ENCODE measurements at places on chromosomes 11 and 22. TPM values are rescaled to one million over a fixed set of nuclear protein-coding genes. Genes with fewer than 3 reads are reported as not detected.

DNA sequence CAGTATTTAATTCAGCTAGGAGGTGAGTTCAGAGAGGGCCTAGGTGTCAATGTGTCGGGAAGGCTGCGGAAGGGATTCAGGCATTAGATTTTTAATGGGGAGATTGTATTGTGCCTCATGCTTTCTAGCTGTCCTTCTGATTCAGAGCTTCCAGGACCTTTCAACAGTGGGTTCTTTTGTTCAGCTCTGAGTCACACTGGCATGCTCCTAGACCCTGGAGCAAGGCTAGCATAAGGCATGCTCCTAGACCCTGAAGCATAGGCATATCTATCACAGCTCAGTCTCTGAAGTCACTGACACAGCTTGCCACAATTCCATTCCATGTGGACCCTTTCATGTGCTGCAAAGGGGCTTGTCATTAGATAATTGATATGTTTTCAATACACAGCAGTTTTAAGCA, 396.9 kb downstream of the RAB38 start:
- no peaks in the 10 kb centered on the region for H3K36me3 ChIP-seq
- H3K27ac ChIP-seq = no peak overlapping the region
- H3K27me3 ChIP-seq = no peaks in the 10 kb centered on the region

DNA sequence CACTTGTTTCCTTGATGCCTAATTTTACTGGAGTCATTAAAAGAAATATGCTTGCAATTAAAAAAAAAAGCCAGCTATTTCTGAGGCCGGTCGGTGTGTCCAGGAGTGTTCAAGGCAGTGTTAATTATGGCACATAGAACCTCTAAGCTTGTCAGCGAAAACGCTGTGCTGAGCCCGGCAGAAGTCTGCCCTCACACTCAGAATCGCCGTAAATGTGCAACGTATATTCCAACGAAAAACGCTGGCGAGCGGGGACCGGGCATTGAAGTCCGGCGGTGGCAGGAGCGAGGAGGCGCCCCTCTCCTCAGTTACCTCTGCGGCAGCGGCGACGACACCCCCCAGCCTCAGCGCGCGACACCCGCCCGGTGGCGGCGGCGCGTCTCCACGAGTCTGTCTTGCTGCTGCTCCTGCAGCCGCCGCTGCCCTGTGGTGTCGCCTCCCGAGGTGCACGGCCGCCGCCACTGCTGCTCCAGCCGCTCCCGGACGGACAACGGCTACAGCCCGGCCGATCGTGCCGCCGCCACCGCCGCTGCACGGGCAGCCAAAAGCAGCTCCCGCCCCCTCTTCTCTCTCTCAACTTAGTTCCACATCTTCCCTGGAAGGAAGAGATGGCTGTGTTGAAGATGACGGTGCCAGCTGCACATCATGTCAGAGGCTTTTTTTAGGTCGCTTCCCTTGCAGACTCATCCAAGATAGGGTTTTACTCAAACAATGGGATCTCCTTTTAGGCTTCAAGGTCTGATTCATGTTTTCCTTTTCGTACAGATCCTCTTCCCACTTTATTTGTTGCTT, 56.0 kb downstream of the JAM3 start:
- H3K4me3 ChIP-seq = no peak overlapping the region
- no peaks in the 10 kb centered on the region for H3K36me3 ChIP-seq
- no peak for DNase-seq
- H3K4me1 ChIP-seq = no peaks in the 10 kb centered on the region
- no peak overlapping the region for H3K27ac ChIP-seq

DNA sequence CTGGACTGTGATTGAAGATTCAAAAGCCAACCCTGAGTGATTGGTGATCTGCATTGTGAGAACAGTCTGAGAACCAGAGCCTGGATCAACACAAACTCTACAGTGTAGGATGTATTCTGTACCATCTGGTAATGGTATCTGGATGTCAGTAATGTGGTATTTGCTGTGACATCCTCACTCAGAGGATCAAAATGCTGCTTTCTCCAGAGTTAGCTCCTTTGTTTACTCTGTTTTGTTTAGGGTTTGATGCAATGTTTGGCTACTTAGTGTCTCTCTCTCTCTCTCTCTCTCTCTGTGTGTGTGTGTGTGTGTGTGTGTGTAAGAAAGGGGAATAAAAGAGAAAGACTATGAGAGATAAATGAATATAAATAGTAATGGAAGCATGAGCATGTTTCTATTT, 24.3 kb downstream of the CASP4 start:
- no peak overlapping the region for H3K4me3 ChIP-seq
- DNase-seq = no peak
- no peaks in the 10 kb centered on the region for H3K4me1 ChIP-seq
- peaks cover 12% of the 10 kb centered on the region for H3K36me3 ChIP-seq

DNA sequence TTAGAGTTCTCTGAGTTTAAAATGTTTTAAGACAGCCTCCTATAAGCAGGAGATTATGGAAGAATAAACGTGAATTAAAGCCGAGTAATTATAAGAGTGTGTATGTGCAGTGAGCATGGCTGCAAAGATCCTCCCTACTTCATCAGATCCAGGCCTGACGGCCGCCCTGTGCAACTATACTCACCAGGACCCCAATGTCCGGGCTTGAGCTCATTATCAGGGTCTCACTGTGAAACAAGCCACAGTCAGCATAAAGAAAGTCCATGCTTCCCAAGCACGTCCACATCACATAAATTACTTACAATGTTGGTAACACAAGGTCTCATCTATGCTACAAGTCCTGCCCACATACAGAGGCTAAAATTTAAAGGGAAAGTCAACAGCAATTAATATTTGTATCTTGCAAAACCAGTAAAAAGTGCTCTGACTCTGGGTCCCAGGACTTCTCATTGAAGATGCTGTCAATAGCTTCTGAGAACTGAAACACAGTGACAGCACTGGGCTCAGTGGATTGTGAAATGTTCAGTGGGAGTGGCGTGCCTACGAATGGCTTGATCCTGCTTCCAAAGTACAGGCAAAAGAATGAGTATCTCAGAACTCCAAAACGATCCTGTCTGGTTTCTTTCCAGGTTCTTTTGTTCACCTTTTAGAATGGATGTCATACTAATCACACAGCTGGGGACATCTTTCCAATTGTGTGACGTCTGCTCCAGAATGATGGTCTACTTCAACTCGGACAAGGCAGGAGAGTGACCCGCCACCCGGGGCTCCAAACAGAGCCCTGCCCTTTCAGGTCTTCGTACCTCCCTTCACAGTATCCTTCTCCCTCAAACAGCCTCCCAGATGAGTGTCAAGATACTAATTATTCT, 72.1 kb upstream of the ARFGAP3 start:
- no peak overlapping the region for H3K4me3 ChIP-seq
- no peaks in the 10 kb centered on the region for H3K27me3 ChIP-seq
- peaks cover 8% of the 10 kb centered on the region for H3K4me1 ChIP-seq

- H3K27me3 ChIP-seq = no peaks in the 10 kb centered on the region
- no peak overlapping the region for H3K27ac ChIP-seq
- DNase-seq = no peak
- no peak overlapping the region for H3K4me3 ChIP-seq
- H3K4me1 ChIP-seq = no peaks in the 10 kb centered on the region
- H3K36me3 ChIP-seq = no peaks in the 10 kb centered on the region
Measured at GRCh38 chr11:86172894-86173293, 71.7 kb upstream of the EED start.

DNA sequence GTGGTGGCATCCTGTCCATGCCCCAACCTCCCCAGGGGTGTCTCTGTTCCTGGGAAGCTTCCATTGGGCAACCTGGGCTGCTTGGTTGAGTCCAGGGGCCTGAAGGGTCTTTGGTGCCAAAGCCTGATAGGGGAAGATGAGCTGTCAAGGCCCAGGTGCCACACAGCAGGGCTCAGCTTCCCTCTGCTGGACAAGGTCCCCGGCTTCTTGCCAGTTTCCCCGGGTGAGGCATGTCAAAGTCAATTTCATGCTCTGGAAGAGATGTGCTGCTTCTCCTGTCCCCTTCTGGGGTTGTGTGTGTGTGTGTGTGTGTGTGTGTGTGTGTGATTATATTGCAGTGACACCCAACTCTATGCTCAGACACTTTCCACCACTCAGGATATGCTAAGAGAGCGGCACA, 26.9 kb downstream of the TP53I11 start:
- DNase-seq = no peak
- no peaks in the 10 kb centered on the region for H3K27me3 ChIP-seq
- no peaks in the 10 kb centered on the region for H3K36me3 ChIP-seq

DNA sequence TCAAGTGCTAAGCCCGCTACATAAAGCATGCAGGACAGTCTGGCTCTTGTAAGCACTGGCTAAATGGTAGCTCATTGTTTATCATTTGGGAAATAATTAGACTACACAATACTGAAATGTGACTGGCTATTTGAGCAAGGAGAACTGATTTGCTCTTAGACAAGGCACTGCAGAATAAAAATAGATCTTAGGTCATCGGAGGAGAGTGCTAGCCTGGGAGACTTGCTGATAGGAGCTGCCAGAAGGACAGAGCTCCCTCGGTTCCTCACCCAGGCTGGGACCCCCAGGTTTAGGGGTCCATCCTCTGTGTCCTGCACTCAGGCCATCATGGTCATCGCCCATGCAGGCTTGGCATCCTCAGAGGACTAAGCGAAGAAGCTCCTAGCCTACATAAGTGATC, 184.4 kb upstream of the NCAM1 start:
- H3K27me3 ChIP-seq = no peaks in the 10 kb centered on the region
- no peak for DNase-seq
- H3K4me1 ChIP-seq = no peaks in the 10 kb centered on the region
- H3K27ac ChIP-seq = no peak overlapping the region
- H3K36me3 ChIP-seq = no peaks in the 10 kb centered on the region

GRCh38 chr11:1367721-1368120, 22.0 kb upstream of the BRSK2 start:
- DNase-seq = no peak
- no peak overlapping the region for H3K27ac ChIP-seq
- H3K36me3 ChIP-seq = no peaks in the 10 kb centered on the region
- H3K27me3 ChIP-seq = no peaks in the 10 kb centered on the region
- no peaks in the 10 kb centered on the region for H3K4me1 ChIP-seq
- no peak overlapping the region for H3K4me3 ChIP-seq

The ATXN10 gene
- 95.7 TPM for polyA plus RNA-seq

The RAB1B gene
- polyA plus RNA-seq = 18.6 TPM

The USP2 gene
- not detected for polyA plus RNA-seq

The MAPK8IP2 gene
- polyA plus RNA-seq = not detected

The DRD4 gene
- not detected for polyA plus RNA-seq

Data from CD8-positive, alpha-beta memory T cell (primary cell).